ENCODE measurements at places on chromosomes 1 and 21.

- DNase-seq = no peak
Observed at GRCh38 chr1:22848405-22848804, 124.3 kb downstream of the LACTBL1 start.

GRCh38 chr1:183318433-183318832 lies 99.7 kb downstream of the NMNAT2 start:
- DNase-seq = no peak

GRCh38 chr1:7853684-7854026 lies 790 bp upstream of the UTS2 start:
- DNase-seq = no peak

GRCh38 chr1:77424236-77424635 lies 142.4 kb downstream of the AK5 start:
- DNase-seq = no peak

DNA sequence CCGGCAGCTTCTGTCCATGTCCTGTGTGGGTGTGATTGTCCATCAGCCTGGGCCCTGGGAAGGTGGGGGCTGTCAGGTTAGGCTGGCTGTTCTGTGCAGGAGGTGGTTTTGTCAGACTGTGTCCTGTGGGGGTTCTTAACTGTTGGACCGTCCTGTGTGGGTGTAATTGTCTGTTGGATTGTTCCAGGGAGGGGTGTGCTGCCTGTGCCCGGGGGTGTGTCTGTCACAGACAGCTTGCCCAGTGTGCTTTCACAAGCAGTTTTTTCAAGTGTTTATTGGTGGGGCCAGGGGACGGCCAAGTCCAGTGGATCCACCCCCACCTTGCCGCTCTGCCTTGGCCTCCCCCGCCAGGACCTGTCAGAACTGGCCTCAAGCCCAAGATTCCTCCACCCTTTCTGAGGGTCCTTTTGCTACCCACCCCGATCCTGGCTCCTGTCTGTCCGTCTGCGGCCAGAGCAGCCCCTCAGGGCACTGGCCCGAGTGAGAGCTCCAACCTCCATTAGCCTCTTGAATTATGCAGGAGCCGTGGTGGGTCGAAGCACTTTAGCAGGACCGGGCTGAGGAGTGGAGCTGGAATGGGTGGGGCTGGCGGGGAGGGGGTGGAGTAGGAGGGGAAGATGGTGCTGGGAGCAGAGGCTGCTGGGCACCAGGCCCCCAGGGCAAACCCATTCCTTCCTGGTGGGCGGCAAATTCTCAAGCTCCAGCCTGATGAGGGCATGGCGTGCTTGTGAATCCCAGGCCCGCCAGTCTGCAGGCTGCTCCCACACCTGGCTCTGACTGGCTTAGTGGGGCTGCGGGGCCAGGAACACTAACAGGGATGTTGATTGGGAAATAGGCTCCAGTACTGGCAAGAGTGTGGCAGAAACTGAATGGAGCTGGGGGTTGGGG lies 47.2 kb downstream of the PTPRF start:
- DNase-seq = no peak

- no peak for DNase-seq
Observed at GRCh38 chr1:82534996-82535395, 734.3 kb downstream of the ADGRL2 start.
